ENCODE measurements at places on chromosomes 3 and 15.

DNA sequence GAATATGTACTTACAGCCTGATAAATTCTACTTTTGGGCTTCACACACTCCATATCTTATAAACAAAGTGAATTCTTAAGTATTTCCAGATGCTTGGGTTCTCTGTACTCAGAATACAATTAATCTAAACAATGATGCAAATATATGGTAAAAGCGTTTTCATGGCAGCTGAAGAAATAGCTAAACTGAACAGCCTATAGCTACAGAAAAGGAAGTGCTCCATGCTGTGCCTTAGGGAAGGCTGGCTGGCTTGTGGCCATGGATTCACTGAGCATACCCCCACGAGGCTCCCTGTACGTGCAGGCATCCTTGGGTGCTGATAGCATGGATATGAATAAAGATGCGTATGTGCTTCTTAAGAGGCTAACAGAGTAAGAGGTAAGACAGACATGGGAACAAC lies 264.0 kb downstream of the KLF13 start:
- DNase-seq, result no peak

DNA sequence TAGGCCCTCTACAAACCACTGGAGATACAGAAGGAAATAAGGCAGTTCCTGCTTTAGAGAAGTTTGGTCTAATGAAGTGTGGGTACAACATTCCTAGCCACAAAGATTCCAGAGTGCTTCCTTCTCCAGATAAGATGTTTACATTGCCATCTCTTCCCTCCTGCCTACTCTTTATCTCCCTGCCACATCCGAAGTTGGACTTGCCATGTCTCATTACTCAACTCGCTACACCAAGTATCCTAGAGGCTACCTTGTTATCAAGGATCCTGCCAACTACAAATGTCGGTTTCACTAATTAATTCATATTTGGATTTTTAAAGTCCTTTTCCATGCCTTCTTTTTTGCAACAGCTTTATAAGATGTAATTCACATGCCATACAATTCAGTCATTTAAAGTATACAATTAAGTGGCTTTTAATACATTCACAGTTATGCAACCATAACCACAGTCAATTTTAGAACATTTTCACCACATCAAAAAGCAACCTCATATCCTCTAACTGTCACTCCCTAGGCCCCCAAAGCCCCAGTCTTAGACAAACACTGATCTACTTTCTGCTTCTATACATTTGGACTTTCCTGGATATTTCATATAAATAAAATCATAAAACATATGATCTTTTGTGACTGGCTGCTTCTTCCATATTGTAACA lies 53.7 kb upstream of the CSTA start:
- DNase-seq, result no peak

DNA sequence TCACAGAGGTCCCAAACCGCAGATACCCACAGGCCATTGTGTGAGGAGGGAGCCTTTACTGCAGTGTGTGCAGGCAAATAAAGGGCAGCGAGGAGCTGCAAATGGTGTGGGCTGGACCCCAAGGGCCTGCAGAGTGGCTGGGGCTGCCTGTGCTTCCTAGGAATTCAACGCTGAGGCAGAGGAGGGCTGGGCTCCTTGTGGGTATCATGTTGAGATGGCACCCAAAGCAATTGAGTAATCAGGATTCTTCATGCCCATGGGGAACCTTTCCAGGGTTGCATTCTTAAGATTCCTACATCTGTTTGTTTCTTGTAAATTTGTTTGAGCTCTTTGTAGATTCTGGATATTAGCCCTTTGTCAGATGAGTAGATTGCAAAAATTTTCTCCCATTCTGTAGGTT lies 85.4 kb upstream of the LIPC start:
- DNase-seq, result no peak

DNA sequence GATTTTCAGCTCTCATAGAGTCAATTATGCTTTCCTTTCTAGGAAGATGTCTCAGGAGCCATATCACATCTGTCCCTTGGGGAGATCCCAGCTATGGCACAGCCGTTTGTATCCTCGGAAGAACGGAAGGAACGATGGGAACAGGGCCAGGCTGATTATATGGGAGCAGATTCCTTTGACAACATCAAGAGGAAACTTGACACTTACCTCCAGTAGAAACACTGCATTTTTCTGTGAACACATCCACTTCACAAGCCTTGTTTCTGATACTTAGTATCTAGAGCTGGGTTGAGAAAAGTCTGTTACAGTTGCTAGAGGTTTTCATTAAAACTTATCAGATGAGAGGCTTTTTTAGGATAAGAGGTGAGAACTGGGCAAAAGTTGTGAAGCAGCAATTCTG lies 35.4 kb downstream of the GYG1 start:
- no peak for DNase-seq

DNA sequence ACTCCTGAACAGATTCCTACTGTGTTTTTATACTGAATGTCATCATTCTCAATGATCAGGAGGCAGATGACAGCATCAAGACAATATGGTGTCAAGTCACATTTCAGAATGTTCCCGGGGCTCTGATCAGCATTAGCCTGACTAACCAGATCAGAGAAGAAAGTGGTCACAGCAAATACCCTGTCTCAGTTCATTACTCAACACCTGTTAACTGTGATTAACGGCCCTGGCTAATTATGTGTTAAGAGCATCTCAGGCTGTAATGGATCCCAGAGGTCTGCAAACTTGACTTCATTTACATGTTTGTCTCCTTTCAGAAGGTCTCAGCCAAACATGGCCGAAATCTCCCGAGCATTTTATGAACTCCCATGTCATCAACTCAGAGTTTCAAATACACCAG lies 833.7 kb downstream of the FHIT start:
- DNase-seq, result no peak

DNA sequence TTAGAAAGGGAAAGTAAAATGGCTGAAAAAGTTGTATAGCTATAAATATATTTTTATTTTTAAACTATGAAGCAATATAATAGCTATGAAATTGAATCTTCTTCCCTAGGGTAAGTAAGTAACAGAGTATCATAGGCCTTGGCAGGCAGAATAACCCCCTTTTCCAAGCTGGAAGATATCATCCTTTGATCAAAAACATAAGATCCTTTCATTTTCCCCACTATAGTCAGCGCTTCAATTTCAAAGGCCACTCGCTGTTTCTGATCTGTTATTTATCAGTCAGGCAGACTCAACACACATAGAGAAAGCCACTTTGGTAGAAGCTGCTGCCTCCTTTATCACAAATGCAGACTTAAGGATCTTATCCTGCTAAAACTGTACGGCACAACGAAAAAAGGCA lies 74.0 kb upstream of the UBE2E2 start:
- DNase-seq, result no peak

DNA sequence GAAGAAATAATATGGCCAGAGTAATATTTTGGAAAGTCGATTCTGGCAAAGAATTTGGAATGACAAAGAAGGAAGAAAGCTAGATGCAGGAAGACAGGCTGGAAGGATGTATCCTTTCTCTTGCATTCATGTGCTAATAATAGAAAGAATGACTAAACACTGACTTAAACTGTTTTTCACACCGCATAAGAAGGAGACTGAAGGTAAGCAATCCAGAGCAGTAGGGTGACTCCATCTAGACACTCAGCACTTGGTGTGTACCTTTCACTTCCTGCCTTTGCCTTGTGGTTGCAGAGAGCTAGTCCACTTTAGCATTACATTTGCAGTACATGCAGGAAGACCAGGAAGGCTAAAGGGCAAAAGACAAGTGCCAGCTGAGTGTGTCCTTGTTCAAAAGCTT lies 234.6 kb downstream of the RBMS3 start:
- no peak for DNase-seq

- DNase-seq, result no peak
These were observed 622.2 kb downstream of the NTRK3 start for GRCh38 chr15:87634361-87634760.

DNA sequence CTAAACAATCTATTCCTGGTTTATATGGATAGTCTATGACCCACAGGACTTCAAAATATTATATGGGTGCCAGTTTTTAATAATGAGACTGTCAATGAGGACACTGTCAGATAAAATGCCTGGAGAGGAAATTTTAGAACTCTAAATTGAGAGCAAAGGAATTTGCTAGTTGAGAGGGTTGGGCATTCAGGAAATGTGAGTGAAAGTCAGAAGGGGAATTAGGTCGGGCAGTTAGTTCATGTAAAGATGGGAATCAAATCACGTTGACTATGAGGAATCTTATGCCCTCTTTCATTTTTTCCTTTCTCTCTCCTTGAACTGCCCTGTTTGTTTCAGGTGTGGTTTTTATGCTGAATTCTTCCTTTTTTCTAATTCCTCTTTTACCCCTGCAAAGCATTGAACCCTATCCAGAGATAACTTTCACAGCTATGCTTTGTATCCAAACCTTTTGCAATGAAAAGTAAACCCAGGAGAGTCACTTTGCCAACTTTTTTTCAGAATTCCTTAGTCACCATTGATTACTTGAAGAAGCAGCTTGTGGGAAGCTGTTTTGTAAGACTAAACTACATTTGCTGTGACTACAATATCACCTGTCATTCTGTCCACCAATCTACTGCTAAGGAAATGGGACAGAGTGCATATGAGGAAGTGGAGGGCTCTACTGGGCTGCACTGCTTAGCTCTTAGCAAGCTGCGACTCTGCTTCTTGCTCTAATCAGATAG lies 27.8 kb downstream of the CHP1 start:
- no peak for DNase-seq

GRCh38 chr3:11549580-11550140 lies 94.1 kb downstream of the VGLL4 start:
- DNase-seq, result no peak

GRCh38 chr3:133662278-133662651 lies 524 bp upstream of the TOPBP1 start:
- DNase-seq, result no peak

GRCh38 chr15:70121624-70122302 lies 24.0 kb upstream of the TLE3 start:
- DNase-seq, result no peak

- no peak for DNase-seq
These were observed 27.4 kb downstream of the NKIRAS1 start for GRCh38 chr3:23889386-23889785.

- no peak for DNase-seq
These were observed 247.2 kb upstream of the LRRN1 start for GRCh38 chr3:3551981-3552380.

GRCh38 chr15:53811530-53811929 lies 52.1 kb upstream of the WDR72 start:
- DNase-seq, result no peak

GRCh38 chr15:83435202-83435601 lies 11.9 kb upstream of the SH3GL3 start:
- no peak for DNase-seq

GRCh38 chr15:40489274-40490175 lies 18.7 kb downstream of the CHST14 start:
- DNase-seq, result no peak

DNA sequence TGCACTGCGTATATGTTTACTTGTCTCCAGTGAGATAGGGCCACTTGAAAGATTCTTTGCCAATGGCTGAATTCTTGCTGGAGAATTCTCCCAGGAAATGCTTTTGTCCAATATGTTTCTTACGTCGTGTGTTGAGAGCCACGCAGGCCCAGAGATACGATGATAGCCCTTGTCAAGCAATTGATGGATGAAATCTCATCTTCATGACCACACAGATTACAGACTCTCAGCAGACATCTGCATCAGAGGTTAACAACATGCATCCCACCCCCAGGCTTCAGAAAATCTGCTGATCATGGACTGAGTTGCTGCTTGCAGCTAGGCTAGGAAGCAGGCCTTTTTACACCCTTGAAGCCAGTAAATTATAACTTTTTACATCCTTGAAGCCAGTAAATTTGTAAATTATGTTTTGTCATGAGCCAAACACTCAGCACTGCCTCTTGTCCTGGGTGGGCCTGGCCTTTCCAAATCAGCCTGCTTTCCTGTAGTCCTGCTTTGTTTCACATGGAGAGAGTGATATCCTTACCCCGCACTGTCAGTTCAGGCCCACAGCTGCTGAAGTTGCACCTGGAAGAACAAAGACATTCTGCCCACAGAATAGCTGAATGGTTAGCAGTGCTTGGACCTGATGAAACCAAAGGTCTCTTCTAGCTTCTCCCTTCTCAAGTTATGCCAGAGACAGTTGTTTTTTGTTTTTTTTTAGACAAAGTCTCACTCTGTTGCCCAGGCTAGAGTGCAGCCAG lies 84.4 kb downstream of the GPR156 start:
- DNase-seq, result no peak

- DNase-seq, result no peak
These were observed 100.2 kb downstream of the SV2B start for GRCh38 chr15:91200101-91200754.

DNA sequence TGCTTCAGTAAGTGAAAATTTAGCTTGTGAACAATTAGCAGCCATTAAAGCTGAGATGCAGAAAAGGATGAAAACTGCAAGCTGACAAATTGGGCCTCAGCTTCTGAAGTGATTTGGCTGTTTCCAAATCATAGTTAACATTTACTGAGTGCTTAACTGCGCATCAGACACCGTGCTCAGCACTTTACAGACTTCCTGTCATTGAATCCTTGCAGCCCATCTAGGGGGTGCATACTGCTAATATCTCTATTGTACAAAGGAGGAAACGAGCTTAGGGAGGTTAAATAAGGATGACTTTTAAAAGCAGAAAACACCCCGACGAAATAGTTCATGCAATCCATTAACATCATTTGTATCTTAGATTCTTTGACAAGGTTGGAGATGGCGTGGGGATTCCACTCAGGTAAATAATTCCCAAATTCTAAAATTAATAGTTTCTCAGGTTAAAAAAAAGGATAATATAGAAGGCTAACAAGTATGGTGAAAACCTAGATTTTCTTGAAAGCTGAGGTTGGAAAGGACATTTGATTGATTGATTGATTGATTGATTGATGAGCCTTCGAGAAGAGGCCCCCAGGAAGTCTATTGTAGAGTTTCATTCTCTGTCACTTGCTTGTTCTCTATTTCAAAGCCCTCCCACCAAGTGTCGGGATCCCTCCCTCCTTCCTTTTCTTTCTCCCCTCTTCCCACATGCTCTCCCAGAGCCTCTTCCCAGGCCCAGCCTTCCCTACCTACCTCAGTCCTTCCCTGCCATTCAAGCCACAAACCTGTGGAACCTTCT lies 23.5 kb upstream of the EPHB3 start:
- DNase-seq, result no peak

DNA sequence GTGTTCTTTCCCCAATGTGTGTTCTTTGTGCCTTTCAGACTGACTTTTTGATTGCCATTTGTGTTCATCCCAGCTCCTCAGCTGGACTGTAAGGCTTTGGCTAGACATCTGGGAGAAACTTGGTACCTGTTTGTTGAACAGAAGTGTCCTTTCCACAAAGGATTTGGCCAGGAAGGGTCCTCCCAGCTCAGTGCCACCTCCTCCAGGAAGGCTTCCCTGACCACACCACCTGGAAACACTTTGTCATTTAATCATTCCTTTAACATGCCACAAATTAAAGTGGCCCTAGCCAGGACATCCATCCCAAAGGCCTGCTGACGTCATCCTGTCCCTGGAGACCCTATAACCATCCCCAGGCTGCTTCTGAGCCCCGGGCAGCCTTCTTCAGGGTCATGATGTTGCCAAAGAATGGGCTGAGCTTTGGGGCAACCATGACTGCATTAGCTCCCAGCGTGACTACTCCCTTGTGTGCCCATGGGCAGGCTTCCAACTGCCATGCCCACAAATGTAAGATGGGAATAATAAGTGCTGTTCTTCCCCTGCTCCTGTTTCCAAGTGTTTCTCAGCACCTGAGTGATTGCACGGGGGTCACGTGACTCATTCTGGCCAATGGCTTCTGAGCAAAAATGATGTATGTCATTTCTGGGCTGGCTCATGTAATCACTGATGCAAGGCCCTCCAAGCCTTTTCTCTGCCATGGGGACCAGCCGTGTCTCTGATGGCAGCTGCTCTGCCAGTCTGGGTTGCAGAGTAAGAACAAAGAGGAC lies 112.5 kb upstream of the SMAD3 start:
- DNase-seq, result no peak

- DNase-seq, result no peak
These were observed 4.8 kb upstream of the ISLR start for GRCh38 chr15:74168711-74169126.

GRCh38 chr3:58188173-58188564 lies 22.6 kb downstream of the DNASE1L3 start:
- no peak for DNase-seq
